NCI-H2029 treated with DMSO at 0.1 percent for 48 hours (cell line): ENCODE measurements at places on chromosomes 16 and 17.

- DNase-seq: no peak
Observed at GRCh38 chr16:10949424-10949970, 5.1 kb downstream of the CLEC16A start.

- no peak for DNase-seq
Observed at GRCh38 chr16:88274847-88275246, 107.9 kb upstream of the ZNF469 start.

- DNase-seq: no peak
Observed at GRCh38 chr17:58593123-58593522, 78.7 kb upstream of the MTMR4 start.

GRCh38 chr17:63496663-63497400 lies 20.0 kb downstream of the ACE start:
- DNase-seq: no peak

DNA sequence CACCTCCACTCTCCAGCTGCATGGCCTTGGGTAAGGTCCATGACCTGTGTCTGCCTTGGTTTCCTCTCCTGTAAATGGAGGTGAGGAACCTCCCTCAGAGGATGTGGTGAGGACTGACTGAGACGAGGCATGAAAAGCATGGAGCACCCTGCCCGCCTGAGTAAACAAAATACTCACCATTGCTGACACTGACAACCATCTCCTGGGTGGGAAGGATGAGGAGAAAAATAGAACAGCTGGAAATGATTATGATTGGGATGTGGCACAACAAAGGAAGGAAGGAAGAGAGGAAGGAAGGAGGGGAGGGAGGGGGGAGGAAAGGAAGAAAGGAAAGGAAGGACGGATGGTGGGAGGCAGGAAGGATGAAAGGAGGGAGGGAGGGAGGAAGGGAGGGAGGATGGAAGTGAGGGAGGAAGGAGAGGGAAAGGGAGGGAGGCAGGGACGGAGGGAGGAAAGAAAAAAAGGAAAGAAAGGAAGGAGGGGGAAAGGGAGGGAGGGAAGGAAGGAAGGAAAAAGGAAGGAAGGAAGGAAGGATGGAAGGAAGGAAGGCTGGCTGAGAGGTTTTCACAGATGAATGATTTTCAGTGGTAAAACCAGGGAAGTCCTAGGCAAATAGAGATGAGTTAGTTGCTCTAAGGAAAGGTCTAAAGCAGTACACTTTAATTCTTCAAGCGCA lies 276.5 kb upstream of the XYLT1 start:
- no peak for DNase-seq

GRCh38 chr17:19341641-19342610 lies 20.6 kb downstream of the B9D1 start:
- DNase-seq: no peak

- no peak for DNase-seq
Observed at GRCh38 chr17:26782153-26782552, 511.8 kb upstream of the WSB1 start.

DNA sequence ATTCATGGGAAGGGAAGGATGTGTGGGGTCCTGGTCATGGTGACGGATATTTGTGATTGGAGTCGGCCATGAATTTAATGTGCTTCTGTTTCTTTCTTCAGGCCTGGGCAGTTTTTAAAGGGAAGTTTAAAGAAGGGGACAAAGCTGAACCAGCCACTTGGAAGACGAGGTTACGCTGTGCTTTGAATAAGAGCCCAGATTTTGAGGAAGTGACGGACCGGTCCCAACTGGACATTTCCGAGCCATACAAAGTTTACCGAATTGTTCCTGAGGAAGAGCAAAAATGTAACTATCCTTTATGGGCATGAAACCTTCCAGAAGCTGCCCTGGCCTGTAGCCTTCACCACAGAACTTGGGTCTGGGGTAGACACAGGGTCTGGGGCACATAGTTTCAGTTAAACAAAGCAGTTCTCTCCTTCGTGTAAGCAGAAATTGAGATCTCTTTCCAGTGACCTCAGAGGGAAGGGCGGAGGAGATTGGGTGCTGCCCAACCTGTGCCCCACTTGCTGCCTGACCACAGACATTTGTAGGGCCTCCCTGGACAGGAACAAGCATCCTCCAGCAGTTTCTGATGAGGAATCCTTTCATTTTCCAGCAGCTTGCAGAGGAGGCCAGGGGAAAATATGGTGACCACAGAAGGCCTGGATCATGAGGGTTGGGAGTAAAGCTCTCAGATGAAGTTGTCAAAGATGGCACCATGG lies 10.1 kb downstream of the IRF8 start:
- no peak for DNase-seq

DNA sequence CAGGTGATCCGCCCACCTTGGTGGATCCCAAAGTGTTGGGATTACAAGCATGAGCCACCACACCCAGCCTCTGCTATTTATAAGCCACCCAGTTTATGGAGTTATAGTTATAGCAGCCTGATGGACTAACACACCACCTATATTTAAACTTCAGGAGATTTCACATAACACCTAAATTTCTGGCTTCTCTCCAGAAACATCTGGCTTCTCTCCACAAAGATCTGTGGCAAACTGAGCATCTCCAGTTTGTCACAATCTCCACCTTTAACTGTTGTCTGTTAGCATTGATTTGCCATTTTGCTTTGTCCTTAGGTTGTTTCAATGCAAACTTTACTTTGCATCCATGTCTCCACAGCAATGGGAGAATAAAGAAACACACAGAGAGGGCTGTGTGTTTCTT lies 39.6 kb downstream of the GDE1 start:
- DNase-seq: no peak

DNA sequence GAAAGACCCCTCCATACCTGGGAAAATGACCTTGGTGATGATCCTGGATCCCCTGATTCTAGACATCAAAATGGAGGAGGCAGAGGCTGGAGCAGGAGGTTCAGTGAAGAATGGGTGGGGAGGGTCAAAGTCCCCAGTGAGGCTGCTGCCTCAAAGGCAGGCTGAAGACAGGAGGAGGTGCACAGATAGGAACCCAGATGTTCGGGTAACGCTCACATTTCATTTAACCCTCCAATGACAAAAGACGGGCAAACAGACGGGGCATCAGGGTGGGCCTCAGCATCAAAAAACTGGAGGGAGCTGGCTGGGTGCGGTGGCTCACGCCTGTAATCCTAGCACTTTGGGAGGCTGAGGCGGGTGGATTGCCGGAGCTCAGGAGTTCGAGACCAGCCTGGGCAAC lies at the start of gene ANKRD40CL:
ANKRD40CL (minus strand) TSS at position 73 of the 400 bp plus-strand sequence. CDS start 605 bp downstream, outside the sequence.
- DNase-seq: no peak

DNA sequence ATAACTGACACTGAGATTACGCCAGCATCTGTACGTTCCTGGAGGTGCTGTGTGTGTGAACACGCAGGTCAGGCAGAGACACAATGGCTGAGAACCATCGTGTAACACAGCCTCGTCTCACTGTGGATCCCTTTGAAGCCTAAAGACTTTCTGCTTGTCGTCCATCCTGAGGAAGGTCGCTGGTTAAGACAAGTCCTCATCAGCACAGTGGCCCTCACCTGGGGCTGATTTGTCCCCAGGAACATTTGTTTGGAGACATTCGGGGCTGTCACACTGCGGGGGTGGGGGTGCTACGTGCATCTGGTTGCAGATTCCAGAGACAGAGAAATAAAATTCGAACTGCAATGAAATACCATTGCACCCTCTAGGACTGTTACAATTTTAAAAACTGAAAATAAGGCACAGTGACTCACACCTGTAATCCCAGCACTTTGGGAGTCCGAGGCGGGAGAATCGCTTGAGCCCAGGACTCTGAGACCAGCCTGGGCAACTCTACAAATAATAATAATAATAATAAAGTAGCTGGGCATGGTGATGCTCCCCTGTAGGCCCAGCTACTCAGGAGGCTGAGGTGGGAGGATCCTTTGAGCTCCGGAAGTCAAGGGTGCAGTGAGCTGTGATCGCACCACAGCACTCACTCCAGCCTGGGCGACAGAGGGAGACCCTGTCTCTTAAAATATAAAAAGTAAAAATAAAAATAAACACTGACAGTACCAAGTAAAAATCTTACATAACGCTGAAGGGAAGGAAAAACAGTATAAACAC lies 112.0 kb upstream of the METRNL start:
- no peak for DNase-seq

DNA sequence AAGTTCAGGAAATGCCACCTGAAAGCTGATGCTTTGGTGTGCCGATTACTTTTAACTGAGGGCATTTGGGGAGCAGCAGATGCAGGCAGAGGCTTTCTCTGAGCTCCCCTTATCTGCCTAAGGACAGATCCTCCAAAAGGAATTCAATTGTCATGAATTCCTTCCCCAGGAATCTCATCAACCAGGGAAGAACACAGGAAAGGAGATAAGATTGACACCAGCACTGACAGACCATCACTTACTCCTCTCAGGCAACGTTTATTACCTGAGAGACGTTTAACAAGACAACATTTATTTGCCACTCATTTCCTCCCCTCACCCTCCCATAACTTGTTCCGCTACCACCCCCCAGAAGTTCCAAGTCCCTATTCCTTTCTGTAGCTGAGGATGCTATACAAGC lies 17.6 kb upstream of the CDRT4 start:
- DNase-seq: no peak

DNA sequence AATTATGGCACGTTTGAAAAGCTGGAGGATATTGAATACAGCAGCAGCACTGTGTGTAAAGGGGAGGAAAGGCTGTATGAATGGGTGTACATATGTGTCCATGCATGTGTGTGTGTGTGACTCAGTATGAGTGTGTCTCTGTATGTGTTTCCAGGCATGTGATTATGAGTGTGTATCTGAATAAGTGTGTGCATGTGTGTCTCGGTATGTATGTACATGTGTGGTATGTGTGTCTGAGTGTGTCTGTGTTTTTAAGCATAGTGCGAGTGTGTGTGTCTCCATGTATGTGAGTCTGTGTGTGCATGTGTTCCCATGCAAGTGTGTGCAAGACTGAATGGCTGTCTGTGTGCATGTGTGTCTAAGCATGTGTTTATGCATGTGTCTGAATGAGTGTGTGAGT lies 259.1 kb upstream of the XYLT1 start:
- DNase-seq: no peak

DNA sequence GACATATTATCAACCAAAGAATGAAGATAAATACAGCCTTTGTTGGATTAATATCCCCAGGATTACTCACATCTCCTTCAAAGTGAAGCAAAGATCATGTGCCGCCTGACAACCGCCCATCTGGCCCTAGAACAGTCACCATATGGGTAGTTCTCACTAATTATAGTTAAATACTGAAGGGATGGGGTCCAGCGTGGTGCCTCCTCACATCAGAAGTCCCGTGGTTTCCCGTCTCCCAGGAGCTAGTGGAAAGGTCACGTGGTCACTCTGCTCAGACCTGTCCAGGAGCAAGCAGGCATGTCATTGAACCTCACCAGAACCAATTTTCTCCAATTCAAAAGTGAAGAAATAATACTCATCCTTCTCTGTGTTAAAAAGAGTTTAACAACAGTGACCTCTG lies 434.5 kb downstream of the SHISA9 start:
- no peak for DNase-seq

DNA sequence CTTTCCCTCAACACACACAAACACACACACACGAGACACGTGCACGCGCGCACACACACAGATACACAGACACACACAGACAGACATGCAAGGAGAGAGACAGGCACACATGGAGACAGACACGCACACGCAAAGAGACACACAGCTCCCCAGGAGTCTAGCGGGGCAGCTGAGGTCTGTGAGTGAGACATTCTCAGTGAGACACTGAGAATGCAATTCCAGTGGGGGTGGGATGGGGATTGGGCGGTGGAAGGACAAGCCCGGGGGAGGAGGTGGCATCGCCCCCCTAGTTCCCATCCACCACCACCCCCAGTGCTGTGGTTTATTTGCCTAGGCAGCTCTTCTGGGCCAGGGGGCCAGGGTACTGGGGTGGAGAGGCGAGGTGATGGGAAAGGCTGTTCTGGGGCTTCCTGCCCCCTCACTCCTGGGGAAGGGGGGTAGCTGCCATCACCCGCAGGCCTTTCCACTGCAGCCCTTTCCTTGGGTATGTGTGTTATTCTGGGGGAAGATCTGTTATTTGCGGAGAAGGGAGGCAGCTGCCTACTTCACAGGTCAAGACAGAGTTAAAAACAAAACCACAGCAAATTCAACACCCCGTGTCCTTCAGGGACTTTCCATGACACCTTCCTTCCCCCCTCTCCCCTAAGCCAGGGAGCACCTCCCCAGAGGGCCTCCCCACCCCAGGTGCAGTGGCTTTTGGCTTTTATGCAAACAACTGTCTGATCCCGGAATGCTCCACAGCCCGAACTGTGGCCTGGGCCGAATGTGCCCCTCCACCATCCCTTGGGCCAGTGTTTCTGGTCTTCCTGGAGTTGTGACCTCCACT lies 18.0 kb downstream of the GRB7 start:
- no peak for DNase-seq

- peak; percentile 4 for DNase-seq
Observed at GRCh38 chr16:72467157-72467759, 295.3 kb upstream of the PMFBP1 start.

DNA sequence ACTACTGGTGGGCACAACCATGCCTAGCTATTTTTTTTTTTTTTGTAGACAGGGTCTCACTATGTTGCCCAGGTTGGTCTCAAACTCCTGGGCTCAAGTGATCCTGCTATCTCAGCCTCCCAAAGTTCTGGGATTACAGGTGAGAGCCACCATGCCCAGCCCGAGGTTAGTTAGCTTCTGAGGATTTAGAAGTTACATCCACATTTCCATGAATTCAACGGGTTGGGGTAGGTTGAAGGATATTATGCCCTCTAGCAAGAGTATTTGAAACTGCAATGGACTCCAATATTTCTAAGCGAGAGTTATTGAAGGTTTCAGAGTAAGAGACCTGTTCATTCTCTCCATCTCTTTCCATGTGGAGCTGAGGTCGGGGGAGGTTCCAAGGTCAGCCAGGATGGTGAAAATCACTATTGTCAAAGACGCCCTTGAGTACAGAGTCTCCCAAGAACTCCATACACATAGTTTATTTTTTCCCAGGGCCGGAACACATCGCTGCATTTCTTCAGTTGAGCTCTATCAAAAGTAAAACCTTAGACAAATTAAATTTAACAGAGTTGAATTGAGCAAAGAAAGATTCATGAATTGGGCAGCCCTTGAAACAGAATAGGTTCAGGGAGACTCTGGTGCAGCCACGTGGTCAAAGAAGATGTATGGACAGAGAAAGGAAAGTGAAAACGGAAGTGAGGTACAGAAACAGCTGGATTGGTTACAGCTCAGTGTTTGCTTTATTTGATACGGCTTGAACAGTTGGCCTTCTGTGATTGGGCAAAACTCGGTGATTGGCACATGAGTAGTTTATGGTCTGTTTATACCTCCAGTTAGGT lies 19.0 kb upstream of the ITPRIPL2 start:
- DNase-seq: peak; percentile 43

DNA sequence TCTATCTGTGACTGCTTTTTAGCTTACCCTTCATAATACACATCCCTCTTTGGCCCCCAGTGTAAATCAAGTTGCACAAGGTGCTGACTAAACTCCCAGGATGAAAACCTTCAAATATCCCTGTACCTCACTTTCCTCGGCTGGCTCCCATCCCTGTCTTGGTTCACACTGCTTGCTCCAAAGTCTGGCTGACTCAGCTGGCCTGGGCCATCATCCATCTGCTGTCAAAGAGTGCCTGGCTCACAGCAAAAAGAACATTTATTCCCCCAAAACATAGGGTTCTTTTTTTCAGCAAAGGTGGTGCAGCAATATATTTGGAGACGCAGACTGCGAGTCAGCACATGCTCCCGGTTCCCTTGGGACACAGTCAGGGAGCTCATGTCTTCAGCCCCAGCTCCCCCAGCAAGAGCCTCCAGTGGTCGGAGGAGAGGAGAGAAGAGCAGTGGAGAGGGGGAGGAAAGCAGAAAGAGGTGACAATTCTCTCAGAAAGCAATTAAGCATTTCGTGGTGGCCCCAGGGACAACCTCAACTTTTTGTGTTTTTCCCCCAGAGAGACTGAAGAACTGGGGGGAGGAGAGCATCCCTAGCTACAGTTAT lies 26.1 kb downstream of the GPR142 start:
- DNase-seq: no peak

GRCh38 chr16:71811261-71811803 lies 2.7 kb upstream of the AP1G1 start:
- no peak for DNase-seq
